ENCODE measurements at places on chromosomes 3 and 15. TPM values are rescaled to one million over a fixed set of nuclear protein-coding genes. Genes with fewer than 3 reads are reported as not detected.

- no peaks in the 10 kb centered on the region for H3K4me1 ChIP-seq
- no peak overlapping the region for H3K27ac ChIP-seq
- DNase-seq: no peak
- no peaks in the 10 kb centered on the region for H3K36me3 ChIP-seq
- no peaks in the 10 kb centered on the region for H3K27me3 ChIP-seq
Observed at GRCh38 chr3:69491975-69492374, 106.1 kb upstream of the FRMD4B start.

- no peaks in the 10 kb centered on the region for H3K36me3 ChIP-seq
- peak; percentile 52 for DNase-seq
- H3K4me1 ChIP-seq: no peaks in the 10 kb centered on the region
- no peak overlapping the region for H3K27ac ChIP-seq
- H3K4me3 ChIP-seq: no peak overlapping the region
- H3K27me3 ChIP-seq: no peaks in the 10 kb centered on the region
Observed at GRCh38 chr3:65751123-65751700, 287.5 kb downstream of the MAGI1 start.

GRCh38 chr3:173065543-173065981 lies 75.5 kb downstream of the SPATA16 start:
- no peaks in the 10 kb centered on the region for H3K27me3 ChIP-seq
- DNase-seq: no peak
- H3K36me3 ChIP-seq: no peaks in the 10 kb centered on the region
- no peaks in the 10 kb centered on the region for H3K4me1 ChIP-seq
- no peak overlapping the region for H3K27ac ChIP-seq

DNA sequence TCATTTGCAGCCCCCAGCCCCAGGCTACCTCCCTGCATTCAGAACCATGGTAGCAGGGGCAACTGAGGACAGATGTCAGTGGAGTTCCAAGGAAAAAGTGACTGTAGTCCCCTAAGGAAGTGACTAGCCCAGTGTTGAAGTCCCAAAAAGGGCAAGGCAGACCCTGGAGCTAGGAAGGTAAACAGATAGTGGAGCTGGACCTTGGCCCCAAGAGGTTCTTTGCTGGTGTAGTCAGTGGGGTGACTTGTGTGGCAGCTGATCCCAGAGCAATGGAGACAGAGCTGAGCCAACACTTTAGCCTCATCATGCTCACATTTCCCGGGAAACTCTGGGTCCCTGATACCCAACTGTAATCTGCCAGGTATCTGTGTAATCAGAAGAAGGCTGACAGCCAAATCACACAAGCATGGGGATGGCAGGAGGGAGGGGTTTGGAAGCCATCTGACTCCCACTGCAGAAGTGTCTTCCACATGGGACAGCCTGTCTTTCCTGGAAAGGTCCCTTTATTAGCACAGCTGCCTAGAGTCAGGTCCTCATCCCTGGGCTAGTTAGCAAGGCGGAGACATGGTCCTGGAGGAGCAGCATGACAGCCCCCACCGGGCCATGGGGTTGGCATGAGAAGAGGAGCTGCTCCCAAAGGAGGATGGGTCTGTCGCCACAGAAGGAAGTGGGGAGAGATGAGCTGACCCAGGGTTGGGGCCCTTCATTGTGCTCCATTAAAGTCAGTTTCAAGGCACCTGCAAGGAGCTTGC lies 39.8 kb downstream of the PXYLP1 start:
- H3K4me1 ChIP-seq: peaks cover 11% of the 10 kb centered on the region
- no peaks in the 10 kb centered on the region for H3K27me3 ChIP-seq
- H3K27ac ChIP-seq: no peak overlapping the region
- no peak for DNase-seq
- no peak overlapping the region for H3K4me3 ChIP-seq

DNA sequence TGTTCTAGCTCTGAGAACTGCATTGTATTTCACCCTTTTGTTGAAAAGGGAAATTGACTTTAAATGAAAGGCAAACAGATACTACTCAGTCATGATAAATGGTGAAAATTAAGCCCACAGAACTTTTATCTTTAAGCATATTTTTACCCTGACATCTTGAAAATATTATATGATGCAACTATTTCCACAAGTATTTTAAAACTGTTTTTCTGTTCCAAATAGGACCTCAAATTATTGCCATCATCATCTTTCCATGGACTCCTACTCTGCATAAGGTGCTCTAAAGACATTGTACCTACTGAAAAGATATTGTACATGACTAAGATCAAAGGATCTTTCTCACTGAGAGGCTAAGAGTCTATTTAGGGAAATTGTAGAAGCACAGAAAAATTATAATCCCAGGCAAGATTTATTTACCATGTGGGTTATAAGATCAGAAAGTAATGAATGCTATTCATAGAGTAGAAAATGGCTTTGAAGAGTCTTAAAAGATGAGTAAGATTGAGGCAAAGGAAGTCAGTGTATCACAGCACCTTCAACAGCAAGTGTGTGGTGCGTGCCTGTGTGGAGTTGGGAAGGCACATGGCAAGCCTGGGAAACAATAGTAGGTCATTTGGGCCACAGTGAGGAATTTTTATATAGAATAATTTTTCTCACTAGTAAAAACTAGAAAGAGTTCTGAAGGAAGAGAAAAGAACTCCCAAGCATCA lies 68.8 kb downstream of the VGLL3 start:
- H3K4me3 ChIP-seq: no peak overlapping the region
- H3K4me1 ChIP-seq: peaks cover 34% of the 10 kb centered on the region
- H3K27me3 ChIP-seq: no peaks in the 10 kb centered on the region
- H3K36me3 ChIP-seq: no peaks in the 10 kb centered on the region
- peak overlapping the region; percentile 74 for H3K27ac ChIP-seq
- DNase-seq: no peak

SAMMSON gene
- not detected for total RNA-seq

Data from osteoblast (primary cell).